NT2/D1 (cell line): ENCODE measurements at places on chromosomes 6 and 20.

DNA sequence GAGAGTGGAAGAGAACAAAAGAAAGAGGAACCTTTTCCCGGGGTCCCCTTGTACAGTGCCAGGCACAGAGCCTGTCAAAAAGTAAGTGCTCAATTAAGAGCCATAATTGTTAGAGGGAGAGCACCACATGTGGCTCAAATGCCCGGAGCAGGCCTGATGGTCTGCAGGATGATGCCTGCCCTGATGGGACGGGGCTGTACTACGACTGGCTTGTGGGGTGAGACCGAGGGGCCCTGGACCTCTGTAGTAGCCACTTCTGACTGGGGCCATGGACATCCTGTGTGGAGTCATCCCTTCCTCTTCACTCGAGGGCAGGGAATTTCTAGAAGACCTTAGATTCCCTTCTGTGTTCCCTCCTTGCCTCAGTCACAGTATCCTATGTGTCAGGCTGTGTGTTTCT, 47.9 kb downstream of the KCNK5 start:
- no peak for DNase-seq

DNA sequence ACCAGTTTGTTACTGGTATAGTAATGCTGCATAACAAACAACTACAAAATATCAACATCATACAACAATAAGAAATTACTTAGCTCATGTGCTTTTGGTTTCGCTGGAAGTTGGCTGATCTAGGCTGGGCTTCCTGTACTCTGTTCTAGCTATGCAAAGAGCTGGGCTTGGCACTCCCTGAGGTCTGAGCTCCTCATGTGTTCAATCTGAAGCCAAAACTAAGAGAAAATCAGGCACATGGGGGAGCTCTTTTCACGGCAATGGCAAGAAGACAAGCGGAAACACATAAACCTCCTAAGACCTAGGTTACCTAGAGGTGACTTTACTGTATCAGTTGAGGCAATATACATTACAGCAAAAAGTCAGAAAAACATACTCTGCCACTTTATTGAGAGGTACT, 574.2 kb downstream of the KHDRBS2 start:
- DNase-seq = peak; percentile 13

DNA sequence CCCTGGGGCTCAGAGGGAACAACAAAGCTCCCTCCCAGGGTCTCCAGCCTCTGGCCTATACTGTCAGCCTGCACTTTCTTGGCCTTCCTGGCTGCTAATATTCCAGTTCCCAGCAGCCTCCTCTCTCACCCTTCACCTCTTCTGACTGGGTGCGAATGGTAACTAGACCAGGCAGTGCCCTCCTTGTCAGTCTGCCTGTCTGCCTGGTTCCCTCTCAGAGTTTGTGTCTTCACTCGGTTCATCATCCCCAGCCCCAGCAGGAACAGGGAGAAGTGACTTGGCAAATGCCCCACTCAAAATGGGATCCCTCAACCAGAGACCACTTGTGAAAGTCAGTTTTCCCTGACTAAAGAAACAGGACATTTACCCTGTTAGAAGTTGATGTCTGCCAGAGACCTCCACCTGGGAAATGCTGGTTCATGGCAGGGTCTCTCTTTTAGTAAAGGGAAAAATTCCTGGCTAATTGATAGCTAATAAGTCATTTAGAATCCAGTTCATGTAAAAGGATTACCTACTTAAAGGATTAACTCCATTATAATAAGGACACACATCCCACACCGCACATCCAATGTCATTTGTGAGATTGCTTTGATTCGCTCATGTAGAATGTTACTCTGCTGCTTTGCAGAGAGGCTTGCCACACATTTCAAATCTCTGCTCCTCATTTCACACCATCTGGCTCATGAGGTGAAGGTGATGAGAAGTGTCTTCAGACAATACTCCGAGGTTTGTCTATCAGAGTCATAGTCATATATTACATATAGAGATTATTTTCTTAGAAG, 18.6 kb upstream of the MICB start:
- DNase-seq = no peak

- DNase-seq = no peak
These were observed 66.4 kb downstream of the UTRN start for GRCh38 chr6:144351379-144352127.

GRCh38 chr6:123022975-123023374, 26.9 kb downstream of the CLVS2 start:
- peak; percentile 3 for DNase-seq

DNA sequence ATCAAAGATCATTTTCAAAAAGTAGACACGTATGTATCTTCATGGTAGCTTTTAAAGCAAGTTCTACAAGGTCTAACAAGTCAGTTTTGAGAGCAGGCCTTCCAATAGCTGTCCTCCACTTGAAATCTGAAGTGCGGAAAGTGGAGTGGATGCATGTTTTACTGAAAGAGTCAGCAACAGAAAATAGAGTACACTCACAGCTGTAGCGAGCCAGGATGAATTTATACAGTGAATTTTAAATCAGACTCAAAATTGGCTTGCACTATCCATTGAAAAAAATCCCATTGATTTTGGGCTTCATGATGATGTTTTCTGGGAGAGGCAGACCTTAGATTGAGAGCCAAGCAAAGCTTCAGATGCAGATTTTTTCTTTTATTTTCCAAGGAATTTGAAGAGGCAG, 80.6 kb downstream of the GJA10 start:
- DNase-seq = no peak

DNA sequence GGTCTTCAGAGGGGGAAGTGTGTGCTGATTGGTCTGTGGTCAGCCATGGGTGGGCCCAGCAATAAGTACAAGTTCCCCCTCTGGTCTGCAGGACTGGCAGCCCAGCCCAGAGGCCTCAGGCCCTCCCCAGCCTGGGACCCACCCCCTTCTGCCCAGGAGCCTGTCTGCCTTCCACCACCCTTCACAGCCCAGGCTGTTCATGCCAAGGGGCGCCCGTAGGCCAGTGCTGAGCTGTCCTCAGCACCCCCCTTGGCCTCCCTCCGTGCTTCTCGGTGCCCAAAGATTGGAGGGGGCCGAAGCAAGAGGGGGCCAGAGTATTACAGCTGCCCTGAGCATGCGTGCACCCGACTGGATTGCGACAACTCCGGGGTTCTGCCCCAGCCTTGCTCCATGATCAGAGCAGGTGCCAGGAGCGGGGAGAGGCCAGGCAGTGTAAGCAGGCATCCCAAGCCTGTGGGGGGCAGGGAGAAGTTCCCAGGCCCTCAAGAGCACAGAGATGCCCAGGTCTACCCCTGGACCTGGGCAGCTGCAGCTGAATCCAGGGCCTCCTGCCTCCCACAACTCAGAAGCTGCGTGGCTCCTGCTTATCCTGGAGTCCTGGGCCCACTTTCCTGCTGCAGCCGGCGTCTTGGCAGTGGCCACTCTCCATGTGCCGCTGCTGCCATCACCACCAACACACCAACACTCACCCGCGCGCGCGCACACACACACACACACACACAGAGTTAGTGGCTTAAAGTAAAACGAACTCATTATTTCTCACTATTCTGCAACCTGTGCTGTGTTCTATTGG, 33.3 kb downstream of the CST9L start:
- no peak for DNase-seq

DNA sequence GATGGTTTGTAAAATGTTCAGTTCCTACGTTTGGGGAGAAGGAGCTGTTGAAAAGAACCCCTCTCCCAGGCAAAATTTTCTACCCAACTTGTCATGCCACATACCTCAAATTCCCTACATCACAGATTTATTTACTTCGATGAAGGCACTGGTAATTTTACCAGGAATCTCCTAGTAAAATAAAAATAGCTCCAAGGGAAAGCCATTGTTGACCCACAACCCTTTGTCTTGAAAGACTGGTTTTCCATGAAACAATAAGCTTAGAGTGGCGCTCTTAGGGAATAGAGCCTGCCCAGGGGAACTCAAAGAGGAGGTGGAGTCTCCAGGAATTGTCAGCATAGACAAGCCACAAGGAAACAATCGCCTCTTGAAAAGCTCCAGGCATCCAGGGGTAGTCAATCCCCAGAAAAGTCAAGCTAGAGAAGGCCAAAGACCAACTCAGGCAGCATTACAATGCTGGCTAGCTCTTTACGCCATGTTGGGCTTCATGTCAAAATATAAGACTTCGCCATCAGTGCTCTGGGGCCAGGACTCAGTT, 99.2 kb upstream of the RREB1 start:
- peak; percentile 6 for DNase-seq

GRCh38 chr6:1601158-1602048, 8.3 kb upstream of the FOXC1 start:
- DNase-seq = no peak

DNA sequence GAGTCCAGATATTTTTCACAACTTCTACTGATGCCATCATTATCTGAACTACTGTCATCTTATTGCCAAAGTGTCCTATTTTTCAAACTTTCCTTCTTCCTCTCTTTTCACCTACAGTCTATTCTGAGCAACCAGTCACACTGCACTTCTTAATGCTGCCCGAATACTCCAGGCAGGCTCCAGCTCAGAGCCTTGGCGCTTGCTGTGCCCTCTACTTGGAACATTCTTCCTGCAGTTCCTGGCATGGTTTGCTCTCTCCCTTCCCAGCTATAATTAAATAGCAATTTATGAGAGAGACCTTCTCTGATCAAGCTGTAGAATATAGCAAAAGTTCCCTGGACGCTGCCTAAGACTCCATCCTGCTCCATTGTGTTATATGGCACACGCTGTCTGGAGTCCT, 831.6 kb downstream of the QKI start:
- DNase-seq = no peak

DNA sequence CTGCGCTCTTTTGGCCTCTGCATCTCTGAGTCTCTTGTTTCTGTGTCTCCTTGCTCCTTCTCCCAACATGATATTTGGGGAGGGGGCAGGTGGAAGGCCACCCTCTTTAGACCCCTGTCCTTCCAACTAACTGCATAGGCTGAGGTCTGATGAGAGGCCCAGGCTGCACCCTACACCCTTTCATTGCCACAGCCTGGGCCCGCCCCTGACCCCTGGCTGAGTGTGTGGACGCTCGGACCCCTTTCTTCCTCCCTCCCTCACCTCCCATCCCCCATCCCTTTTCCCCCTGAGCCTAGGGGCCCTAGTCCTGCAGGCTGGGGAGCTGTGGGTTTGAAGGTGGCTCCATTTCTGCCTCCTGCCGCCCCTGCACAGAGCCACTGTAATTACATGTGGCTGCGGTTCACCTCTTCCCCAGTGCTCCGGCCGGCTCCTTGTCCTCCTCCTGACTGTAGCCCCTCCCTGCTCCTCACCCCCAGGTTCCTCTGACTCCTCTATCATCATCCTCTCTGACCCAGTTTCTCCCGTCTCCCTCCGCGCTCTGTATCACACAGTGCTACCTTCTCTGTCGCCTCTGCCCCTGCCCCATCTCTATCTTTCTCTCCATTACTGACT, 6.8 kb downstream of the MDFI start:
- DNase-seq = no peak

DNA sequence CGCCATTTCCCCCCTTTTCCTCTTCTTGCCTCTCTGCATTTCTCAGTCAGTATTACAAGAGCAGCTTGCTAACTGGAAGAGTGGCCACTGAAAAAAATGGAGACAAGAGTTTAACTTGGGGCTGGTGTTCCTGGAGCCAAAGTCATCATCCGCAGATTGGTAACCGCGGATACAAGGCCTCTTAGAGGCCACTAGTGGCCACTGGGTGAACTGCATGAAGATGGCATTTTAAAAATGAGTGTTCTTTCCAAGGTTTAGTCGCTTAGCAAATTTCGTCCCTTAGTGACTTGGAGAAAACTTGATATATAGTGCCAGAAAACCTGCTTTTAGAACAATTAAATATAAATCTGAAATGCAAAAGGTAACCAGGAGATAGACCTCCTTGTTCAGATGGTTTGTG, 4.8 kb downstream of the F13A1 start:
- DNase-seq = peak; percentile 40

DNA sequence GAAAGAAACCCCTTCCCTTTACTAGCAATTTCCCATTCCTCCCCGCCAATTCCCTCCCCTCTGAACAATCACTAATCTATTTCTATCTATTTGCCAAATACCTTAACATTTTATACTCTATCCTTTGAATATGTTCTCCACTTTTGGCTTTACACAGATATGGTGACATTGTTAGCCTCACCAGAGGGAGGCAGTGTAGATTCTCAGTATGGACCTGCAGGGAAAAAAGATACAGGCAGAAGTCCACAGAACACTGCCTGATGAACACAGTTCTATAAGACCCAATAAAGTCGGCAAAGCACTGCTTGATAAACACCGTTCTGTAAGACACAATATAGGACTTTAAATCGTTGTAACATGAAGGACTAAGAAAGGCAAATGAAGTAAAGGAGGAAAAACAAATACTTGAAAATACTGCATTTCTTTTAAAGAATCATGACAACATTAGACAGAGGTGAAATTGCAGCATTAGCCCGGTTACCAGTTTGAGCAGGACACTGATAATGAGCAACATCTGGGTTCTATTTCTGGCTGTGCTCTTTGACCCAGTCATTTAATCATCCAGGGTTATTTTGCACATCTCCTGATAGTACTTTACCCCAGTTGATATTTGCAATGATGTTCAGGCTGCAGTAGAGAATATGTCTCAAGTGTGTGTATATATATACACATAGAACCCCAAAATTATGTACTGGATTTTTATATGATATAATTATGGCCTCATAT, 296.8 kb downstream of the UTRN start:
- no peak for DNase-seq

DNA sequence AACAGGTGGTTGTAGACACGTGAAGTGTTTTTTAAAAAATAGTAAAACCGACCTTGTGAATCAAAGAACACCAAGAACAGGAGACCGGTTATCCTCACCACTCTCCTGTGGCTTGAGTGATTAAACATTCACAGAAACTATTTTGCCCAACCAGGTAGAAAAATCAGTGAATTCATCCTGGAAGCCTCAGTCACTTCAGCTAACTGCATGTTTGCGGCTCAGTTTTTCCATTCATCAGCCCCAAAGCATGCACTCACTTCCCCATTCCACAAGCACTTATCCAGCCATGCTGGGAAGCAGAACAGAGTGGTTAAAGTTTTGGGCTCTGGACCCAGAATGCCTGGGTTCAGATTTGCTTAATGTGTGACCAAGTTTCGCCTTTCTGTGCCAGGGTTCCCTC, 2.4 kb downstream of the LRRN4 start:
- DNase-seq = no peak

- no peak for DNase-seq
These were observed 158.5 kb downstream of the FLRT3 start for GRCh38 chr20:14178952-14179351.

DNA sequence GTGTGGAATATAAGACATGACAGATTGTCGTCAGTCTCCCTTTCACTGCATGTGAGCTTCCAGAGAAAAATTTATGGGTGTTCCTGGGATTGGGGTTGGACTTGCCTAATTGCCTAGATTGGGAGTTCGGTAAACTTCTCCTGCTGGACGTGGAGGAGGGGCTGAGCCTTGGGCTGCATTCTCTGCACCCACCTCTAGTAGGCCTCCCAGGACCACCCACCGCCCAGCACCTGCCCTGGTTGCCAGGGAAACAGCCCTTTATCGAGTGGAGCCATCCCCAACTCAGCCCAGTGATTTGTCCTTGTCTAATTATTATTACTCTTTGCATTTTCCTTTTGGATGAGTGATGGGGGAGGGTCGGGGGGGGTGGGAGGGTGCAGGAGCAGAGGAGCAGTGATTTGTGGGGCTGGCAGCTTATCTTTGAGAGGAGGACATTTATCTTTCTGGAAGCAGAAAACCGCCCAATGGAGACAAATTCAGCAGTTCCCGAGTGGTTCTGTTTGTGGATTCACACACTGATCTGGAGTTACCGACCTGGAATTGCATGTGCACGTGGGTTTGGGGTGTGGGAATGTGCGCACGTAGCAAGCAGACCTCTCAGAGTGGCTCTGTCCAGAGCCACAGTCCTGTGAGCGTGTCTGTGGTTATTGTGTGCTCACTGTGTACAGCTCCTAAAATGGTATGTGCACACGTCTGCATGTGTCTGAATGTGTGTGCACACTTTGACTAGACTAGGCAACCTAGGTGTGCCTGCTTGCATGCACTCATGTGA, 104.5 kb downstream of the DHX35 start:
- DNase-seq = peak; percentile 40
